BJ (cell line): ENCODE measurements at places on chromosomes 5 and 9. TPM values are rescaled to one million over a fixed set of nuclear protein-coding genes. Genes with fewer than 3 reads are reported as not detected.

DNA sequence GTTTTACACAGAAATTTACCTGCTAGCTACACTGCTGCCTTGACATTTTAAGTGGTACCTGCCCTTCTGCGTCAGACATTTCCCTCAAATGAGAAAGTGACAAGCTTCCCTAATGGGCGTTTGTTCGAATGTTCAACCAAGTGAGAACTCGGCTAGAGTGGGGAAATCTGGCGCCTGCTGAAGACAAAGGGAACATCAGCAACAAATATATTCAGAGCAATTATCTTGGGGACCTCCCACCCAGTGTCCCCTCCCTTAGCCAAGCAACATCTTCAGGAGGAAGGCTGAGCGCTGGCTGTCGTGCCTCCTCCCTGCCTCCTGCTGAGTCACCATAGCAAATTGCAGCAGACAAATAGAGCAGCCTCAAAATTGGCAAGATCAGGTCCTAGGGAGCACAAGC, 57.1 kb downstream of the MFAP3 start:
- no peak for DNase-seq

GRCh38 chr9:34370970-34371880, 5.5 kb downstream of the MYORG start:
- DNase-seq = no peak

DNA sequence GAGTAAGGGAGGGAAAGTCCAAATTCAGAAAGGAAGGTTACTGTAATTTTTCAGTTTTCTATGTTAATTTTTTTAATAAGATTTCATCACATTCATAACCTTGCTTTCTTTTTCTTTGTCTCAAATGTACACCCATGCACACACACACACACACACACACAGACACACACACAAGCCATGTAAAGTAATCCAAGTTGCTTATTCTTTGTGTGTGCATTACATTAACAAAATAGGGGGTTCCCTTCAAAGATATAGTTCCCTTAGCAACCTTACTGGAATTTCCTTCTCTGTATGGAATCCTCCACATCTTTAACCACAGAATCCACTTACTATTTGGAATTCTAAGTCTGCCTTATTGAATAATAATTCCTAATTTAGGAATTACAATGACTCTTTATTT, 32.7 kb downstream of the ZNF366 start:
- no peak for DNase-seq

GRCh38 chr5:95280401-95281095, 4.3 kb downstream of the MCTP1 start:
- no peak for DNase-seq

Gene IL4
- polyA plus RNA-seq = not detected in 2 replicates

DNA sequence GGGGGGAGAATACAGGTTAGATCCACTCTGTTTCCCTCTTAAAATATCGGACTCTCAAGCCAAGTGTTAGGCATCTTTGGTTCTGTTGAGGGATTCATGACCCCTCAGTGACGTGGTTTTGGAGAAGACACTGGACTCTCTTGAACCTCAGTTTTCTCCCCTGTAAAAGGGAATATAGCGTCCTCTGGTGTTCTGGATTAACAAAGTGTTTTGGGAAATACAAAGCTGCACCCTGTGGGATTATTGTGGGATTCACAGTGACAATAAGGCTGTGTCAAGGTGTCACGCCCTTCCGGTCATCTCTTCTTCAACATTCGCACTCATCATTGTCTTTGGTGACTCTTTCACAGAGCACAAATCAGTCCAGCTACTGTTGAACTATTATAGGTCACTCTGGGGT, 139.0 kb downstream of the IRX1 start:
- DNase-seq = no peak

GRCh38 chr9:96383165-96383942, at the start of gene SLC35D2:
TSS of gene SLC35D2 (minus strand) at chr9:96383711. CDS start at chr9:96383634, 77 bp downstream.
- DNase-seq = no peak

GRCh38 chr9:130259044-130259443, 6.5 kb upstream of the HMCN2 start:
- no peak for DNase-seq

Gene PDE6A
- polyA plus RNA-seq = not detected in 2 replicates

GRCh38 chr5:84303315-84303714, 81.4 kb downstream of the EDIL3 start:
- DNase-seq = no peak

Gene PPIC
- 62.3 and 70.7 TPM in 2 replicates for polyA plus RNA-seq

GRCh38 chr5:73816656-73817420, 190.8 kb downstream of the ARHGEF28 start:
- peak; percentile 50 for DNase-seq

Gene CARTPT
- not detected in 2 replicates for polyA plus RNA-seq

GRCh38 chr9:1087120-1087881, 37.1 kb downstream of the DMRT2 start:
- no peak for DNase-seq

- DNase-seq = no peak
Measured at GRCh38 chr5:125835293-125836172, 587.7 kb upstream of the GRAMD2B start.

Gene PDGFRB
- 163 and 276 TPM in 2 replicates for polyA plus RNA-seq

Gene SLF1
- 1.3 and 2.7 TPM in 2 replicates for polyA plus RNA-seq

Gene IL33
- not detected in 2 replicates for polyA plus RNA-seq

DNA sequence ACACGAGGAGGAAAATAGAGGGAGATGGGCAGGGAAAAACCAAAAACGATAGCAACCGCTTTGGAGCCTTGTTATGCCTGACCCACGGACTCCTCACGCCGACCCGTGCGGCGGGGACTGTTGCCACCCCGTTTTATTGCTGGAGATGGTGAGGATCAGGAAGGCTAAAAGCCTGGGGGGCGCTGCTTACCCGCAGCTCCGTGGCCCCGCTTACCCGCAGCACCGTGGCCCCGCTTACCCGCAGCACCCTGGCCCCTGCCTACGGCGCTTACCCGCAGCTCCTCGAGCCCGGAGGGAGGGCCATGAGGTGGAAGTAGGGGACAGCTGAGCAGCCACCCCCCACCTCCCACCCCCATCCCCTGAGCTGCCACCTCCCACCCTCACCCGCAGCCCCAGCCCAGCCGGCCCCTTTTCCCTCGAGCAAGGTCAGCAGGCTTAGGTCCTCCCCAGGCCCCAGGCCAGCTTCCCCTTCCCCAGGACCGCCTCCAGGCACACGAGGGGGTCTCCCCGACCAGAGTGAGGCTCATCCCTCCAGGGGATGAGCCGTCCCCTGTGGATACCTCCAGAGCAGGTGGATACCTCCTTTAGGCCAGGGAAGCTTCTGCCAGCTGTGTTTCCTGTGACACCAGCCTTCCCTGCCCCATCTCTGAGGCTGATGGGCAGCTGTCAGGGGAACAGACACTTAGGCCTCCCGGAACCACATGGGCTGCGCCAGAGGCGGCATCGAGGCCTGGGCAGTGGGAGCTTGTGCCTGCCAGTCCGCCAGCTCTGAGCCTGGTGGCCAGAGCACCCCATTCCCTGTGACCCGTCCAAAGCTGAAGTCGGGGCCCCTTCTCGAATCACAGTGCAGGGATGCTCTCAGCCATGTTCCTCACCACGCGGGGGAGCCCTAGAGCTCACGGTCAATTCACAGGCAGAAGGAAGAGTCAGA, 92.3 kb downstream of the LMX1B start:
- no peak for DNase-seq

- no peak for DNase-seq
Measured at GRCh38 chr9:84940294-84940693, 270.8 kb downstream of the NTRK2 start.

- no peak for DNase-seq
Measured at GRCh38 chr9:136153381-136154065, 34.8 kb upstream of the TMEM250 start.

Gene DAP
- polyA plus RNA-seq = 95.6 and 107 TPM in 2 replicates

GRCh38 chr5:68282001-68282400, 66.4 kb downstream of the PIK3R1 start:
- DNase-seq = no peak

- DNase-seq = no peak
Measured at GRCh38 chr5:74319076-74319475, 321.5 kb downstream of the ENC1 start.
